ENCODE measurements at places on chromosomes 6 and 20.
A peak's percentile ranks its signal among the peaks of the same experiment; 100 is the strongest.

- no peak for DNase-seq
Observed at GRCh38 chr20:36126836-36127527, 27.6 kb upstream of the EPB41L1 start.

GRCh38 chr6:81075974-81076373 lies 676.5 kb downstream of the TENT5A start:
- no peak for DNase-seq

GRCh38 chr6:134413241-134413643 lies 95.3 kb upstream of the SGK1 start:
- DNase-seq, result no peak

DNA sequence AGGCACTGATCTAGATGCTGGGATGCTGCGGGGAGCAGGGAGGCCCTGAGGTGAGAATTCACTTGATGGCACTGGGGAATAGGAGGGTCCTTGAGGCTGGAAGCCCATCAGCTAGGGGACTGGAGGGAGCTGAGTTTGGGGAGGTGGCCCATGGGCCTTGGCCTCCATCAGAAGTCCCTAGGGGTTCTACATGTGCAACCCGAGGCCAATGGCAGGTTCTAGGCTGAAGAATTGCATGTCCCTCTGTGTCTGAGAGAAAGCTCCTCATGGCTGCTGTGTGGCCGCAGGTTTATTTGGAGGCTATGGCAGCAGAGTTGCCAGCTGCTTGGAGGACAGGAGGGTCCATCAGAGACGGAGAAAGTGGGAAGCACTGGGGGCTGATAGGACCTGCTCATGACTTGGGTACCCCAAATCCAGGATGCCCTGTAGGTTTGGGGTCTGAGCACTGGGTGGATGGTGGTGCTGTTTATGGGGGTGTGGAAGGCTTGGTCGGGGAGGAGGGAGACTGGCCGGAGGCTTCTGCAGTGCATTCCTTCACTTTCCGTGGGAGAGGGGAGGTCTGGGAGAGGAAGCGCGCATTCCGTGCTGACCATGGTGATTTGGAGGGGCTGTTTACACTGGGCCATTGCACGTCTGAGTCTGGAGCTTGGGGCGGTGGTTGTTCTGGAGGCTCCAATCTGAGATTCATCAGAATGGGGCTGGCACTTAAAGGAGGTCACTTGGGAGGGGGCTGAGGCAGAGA lies 24.8 kb upstream of the PHACTR3 start:
- DNase-seq, result no peak

DNA sequence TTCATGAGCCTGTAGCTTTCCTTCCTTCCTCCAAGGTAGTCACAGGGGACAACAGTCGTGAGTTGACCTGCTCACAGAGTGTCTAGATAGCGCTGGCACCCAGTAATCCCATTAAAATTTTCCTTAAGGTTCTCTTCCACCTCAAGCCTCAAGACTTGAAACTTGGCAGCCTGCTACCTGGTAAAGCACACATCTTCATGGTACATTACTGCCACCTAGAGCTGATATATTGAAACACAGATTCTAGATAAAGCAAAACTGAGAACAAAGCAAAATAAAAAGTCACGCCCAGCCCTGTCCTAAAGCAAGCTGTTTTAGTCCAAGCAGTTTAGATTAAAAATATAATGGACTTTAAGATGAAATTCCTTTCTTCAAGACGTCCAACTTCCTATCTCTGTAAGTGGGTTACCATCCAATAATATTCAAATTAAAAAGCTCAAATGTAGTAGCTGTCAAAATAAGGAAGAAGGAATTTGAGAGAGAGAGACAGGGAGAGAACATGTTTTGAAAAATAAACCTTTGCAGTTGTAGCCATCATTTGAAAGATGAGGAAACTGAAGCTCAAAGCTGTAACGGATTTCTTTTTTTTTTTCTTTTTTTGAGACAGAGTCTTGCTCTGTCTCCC lies 50.7 kb upstream of the CD83 start:
- peak; percentile 91 for DNase-seq

- no peak for DNase-seq
Observed at GRCh38 chr20:19937218-19937617, 79.9 kb upstream of the NAA20 start.

GRCh38 chr6:1593286-1593957 lies 16.3 kb upstream of the FOXC1 start:
- DNase-seq, result no peak
